ENCODE measurements at places on chromosomes 3 and 15.
A peak's percentile ranks its signal among the peaks of the same experiment; 100 is the strongest.

- no peak for DNase-seq
Measured at GRCh38 chr15:62932436-62932835, 110.1 kb upstream of the TPM1 start.

DNA sequence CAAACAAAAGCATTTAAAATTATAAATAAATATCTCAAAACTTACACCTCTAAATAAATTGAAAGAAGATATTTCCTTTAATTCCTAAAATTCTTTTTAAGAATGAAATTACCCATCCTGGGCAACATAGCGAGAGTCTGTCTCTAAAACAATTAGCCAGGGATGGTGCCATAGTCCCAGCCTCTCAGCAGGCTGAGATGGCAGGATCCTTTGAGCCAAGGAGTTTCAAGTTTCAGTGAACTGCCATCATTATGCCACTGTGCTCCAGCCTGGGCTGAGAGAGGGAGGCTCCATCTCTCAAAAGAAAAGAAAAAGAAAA, 25.4 kb downstream of the AADAC start:
- DNase-seq, result no peak

- no peak for DNase-seq
Measured at GRCh38 chr3:9213019-9213634, 36.3 kb downstream of the SRGAP3 start.

GRCh38 chr3:78873641-78874040, 894.2 kb downstream of the ROBO1 start:
- DNase-seq, result no peak

DNA sequence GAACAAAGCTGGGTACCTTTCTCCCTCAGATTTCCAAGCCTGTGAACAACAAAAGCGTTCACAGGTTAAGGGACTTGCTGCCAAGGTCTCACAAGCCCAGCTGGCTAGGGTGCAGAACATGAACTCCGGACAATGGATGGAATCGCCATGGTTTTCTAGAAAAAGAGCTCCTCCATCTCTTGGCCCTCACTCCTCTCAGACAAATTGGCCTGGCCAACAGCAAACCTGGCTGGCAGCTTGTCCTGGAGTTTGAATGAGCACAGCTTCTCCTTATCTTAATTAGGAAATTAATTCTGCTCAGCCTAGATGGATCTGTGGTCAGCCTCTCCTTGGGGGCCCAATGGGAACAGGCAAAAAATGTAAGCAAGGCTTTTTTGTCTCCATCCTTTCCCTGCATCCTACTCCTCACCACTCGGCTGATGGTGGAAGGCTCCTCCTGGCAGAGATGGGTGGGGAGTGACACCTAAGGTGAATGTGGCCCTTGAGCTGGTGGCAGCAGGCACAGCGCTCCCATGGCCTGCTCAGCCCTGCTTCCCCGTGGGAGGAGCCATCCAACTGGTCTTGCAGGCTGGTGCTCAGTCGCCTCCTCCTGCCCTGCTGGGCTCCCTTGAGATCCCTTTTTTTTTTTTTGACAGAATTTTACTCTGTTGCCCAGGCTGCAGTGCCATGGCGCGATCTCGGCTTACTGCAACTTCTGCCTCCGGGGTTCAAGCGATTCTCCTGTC, 5.8 kb downstream of the KLHL25 start:
- DNase-seq, result peak; percentile 6

- DNase-seq, result no peak
Measured at GRCh38 chr3:14406336-14406735, 3.9 kb downstream of the SLC6A6 start.

GRCh38 chr3:183369627-183370026, 58.8 kb downstream of the MCF2L2 start:
- DNase-seq, result no peak

DNA sequence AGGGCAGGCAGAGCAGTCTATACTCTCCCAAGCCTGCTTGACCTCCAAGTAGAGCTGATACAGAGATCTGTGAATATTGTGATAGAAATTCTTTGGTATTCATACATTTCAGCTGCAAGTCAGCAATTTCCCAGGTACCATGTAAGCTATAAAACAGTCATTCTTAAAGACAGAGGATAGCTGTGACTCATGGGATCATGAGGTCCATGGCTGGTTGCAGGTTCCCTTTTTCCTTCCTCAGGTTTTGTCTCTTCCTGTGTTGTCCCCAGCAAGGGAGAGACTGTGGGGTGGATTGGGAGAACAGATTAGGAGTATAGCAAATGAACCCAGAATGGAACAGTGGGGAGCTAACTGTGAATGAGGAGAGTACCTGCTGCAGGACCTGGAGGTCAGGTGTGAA, 5.4 kb upstream of the P4HTM start:
- DNase-seq, result no peak
